ENCODE measurements at places on chromosomes 2 and 18. TPM values are rescaled to one million over a fixed set of nuclear protein-coding genes. Genes with fewer than 3 reads are reported as not detected.

DNA sequence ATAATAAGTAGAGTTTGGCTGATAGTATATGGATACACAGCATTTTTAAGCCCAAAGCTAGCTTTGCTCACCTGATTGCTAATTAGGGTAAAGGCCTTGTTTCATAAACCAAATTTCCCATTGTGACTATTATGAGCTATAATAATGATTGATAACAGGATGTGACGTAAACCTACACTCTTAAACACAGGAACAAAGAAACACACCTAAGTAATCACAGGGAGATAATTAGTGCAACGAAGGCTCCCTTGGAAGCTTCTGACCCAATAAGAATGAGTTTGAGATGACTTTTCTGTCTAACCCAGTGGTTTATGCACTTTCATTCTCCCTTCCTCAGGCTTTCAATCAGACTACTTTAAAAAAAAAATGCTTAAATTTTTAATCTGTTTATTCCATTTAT is 683.2 kb downstream of the SATB2 start:
- no peak for DNase-seq

Gene SCYGR3
- polyA plus RNA-seq, result not detected

GRCh38 chr18:21650311-21650710 is 38.2 kb downstream of the SNRPD1 start:
- no peak for DNase-seq

DNA sequence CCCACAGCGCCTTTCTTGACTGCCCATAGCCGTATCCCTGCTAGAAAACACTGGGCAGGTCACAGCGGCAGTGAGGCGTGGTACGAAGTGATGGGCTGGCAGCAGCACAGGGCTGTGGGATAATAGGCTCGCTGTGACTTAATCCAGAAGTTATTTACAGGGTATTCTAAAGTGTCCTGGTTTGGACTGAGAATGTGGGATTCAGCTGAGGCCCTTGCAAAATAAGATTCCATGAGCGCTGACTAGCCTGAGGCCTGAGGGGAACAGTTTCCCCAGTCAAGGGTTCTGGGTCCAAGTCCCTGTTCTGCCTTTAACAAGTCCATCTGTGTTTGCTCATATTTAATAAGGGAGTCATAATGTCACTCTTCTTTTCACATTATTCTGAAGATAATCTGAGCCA is 34.6 kb downstream of the SETBP1 start:
- DNase-seq, result no peak

Gene LAMA1
- 1.8 TPM for polyA plus RNA-seq

- no peak for DNase-seq
Observed at GRCh38 chr18:13758622-13759021, 32.1 kb downstream of the RNMT start.

Gene SCYGR6
- not detected for polyA plus RNA-seq

DNA sequence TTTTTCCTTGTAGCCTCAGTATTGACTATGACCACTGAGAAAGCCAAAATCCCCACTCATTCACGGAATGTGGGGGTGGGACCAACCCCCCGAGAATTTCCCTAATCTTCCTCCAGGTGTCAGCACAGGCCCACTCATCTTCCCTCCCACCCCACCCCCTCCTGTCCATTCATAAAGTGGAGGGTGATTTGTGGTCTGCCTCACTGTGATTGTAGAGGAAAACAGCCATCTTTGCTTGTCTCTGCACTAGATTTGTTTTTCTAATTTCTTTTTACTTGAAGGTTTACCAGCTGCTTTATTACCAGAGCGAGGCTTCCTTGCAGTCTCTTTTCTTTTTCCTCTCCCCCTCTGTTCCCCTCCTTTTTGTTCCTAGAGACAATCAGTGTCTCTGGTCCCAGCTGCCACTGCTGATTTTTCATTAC is 171.8 kb downstream of the ICOS start:
- DNase-seq, result no peak

Gene HPCAL1
- 48.5 TPM for polyA plus RNA-seq

- no peak for DNase-seq
Observed at GRCh38 chr2:217433522-217433921, 569.3 kb downstream of the TNS1 start.

- no peak for DNase-seq
Observed at GRCh38 chr2:220521551-220521950, 894.1 kb downstream of the SLC4A3 start.

Gene CPLX4
- polyA plus RNA-seq, result not detected

DNA sequence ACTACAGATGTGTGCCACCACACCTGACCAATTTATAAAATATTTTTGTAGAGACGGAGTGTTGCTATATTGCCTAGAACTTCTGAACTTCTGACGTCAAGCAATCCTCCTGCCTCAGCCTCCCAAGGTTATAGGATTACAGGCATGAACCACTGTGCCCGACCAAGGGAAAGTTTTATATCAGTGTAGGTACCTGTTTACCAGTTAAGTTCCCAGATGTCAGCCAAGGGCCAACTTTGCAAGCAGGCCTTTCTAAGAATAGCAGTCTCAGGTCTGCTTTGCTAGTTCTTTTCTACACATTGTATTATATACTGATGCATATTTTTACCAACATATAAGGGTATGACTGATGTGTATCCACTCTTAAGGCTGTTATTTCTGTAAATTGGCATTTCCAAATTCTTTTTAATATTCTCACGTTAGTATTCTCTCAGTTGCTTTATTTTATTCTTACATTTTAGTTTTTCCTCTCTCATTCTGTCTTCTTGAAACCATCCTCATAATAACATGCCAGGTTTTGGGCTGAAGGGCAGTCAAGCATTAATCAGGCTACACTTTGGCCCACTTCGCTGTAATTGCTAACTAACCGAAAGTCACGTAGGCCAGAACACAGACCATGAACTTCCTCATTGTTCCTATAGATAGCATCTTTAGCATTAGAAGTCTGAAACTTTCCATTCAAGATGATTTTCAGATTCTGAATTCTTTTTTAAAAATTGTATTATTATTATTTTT is 25.0 kb upstream of the CXXC1 start:
- no peak for DNase-seq

DNA sequence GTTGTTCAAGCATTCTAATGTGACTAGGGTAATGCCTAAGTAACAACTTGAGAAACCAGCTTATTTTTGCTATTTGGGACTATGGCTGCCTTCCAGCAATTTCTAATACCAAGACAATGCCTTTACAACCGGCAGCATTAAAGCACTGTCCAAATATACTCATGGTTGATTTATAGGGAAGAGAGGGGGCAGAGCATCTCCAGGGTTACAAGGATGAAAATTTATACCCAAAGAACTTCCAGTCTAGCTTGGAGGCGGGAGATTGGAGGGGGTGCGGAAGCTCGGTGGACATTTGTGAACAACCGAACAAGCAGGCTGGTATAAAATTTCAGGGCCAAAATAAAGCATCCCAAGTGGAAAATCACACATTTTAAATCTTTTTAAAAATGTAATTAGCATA is 294.9 kb upstream of the STON1 start:
- DNase-seq, result no peak

DNA sequence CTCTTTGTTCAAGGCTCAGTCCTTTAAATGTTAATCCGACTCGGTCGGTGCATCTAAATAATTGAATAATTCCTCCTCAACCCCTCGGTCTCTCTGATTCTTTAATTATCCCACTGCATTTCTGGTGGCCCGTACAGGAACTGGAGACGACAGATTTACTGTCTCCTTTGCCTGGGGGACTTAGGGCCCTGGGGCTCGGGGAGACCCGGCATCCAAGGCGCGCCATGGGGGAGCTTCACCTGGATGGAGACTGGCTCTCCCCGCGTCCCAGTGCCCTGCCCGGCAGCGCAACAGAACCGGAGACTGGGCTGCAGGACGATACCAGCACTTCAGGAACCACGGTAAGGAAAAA is 47.7 kb upstream of the SELENOI start:
- no peak for DNase-seq

DNA sequence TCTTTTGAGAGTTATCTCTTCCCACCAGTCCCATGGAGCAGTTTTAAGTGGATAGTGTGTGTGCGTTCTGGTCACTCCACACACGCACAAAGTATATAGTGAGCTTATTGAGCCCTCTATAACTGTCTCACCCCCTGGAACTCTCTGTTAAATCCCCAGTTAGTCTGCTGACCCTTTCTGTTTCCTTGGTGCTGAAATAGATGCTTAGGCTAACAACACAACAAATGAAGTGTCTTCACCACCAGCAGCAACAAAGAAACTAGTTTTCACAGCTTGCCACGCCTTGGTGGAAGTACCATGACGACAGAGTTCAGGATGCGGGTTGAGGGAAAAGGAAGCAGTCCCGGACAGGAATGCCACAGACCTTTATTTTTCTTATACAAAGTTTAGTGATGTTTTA is 203.5 kb upstream of the TMEFF2 start:
- no peak for DNase-seq

DNA sequence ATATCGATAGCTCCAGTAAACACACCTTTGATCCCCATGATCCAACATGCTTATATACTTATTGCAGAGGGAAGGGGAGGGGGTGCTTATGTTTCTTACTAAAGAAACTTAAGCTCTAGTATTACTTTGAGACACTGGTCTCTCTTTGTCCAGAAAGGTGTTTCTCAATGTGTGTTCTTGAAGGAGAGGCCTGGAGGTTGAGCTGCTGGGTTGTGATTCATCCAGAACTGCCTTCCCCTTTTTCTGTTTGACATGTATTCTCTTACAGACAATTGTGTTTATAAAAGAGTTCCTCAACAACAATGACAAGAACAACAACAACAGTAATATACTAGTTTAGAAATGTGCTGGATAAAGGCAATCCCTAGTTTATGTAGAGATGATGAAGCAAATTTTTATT is 516.0 kb upstream of the FAM98A start:
- no peak for DNase-seq

GRCh38 chr2:143486976-143487375 is 357.8 kb downstream of the ARHGAP15 start:
- no peak for DNase-seq

GRCh38 chr2:47580855-47581600 is 178.1 kb downstream of the MSH2 start:
- DNase-seq, result no peak

DNA sequence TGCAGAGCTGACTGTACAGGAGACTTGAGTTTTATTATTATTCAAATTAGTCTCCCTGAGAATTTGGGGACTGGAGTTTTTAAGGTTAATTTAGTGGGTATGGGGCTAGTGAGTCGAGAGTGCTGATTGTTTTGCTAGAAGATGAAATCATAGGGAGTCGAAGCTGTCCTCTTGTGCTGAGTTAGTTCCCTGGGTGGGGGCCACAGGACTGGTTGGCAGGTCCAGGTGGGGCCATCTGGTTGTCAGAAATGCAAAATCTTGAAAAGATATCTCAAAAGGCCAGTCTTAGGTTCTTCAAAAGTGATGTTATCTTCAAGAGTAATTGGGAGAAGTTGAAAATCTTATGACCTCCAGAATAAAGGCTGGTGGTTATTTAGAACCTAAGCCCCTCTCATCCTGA is 267.3 kb downstream of the MYCN start:
- DNase-seq, result no peak

- no peak for DNase-seq
Observed at GRCh38 chr18:26488417-26489009, 59.8 kb downstream of the KCTD1 start.

DNA sequence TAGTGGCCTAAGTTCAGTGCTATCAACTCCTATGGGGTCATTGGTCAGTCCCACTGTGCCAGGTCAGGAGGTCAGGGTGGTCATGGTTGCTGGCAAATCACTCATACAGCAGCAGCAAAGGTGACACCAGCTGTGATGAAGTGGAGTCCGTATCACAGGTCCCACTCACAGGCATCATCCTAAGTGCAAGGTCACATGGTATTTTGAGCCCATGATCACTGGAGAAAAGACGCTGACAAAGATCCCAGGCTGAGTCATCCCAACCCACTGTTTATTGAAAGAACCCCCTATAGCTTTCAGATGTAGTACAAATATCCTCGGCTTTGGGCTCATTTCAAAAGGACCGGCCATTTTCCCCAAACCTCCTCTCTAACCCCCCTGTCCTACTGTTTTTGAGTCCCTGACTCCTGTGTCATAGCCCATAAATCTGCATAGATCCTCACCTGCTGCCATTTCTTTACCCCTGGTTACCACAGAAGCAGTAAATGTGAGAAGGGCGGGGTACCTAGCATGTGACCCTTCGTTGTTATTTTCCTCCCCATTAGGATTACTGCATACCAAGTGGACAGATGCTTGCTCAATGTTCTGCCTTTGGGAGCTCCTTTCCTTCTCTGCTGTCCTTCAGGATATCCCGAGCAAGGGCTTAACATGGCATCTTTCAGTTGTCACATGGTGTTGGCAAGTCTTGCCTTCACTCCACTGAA is 107.7 kb downstream of the COL6A3 start:
- DNase-seq, result no peak

DNA sequence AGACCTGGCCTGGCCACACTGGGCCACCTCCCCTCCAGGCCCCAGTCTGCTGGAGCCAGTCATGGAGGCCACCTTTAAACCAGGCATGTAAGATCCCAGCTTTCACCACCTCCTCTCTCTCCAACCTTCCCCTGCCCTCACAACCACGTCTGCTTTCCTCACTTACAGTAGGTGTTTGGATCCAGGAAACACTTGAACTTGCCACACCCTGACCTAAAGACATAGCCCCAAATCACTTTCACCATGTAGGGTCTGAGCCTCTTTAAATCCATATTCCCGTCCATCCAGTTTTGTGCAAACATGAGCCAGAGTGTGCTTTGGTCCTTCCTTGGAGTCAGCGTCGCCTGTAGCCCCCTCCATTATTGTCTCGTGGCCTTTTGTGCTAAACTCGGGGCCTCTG is 66.8 kb downstream of the NRP2 start:
- DNase-seq, result no peak

Gene UPP2
- 0.11 TPM for polyA plus RNA-seq

DNA sequence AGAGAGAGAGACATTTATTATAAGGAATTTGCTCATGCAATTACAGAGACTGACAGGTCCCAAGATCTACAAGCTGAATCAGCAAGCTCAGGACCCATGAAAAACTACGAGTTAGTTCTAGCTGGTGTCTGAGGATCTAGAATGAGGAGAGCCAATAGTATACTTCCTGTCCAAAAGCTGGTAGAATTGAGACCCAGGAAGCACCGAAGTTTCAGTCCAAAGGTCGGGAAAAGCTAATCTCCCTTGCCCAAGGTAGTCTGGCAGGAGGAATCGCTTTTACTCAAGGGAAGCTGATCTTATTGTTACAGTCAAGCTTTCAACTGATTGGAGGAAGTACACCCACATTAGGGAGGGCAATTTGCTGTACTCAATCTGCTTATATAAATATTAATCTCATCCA is 389.6 kb downstream of the ADCYAP1 start:
- DNase-seq, result no peak

Gene IL1F10
- not detected for polyA plus RNA-seq

Gene TTC39C
- 3.5 TPM for polyA plus RNA-seq

DNA sequence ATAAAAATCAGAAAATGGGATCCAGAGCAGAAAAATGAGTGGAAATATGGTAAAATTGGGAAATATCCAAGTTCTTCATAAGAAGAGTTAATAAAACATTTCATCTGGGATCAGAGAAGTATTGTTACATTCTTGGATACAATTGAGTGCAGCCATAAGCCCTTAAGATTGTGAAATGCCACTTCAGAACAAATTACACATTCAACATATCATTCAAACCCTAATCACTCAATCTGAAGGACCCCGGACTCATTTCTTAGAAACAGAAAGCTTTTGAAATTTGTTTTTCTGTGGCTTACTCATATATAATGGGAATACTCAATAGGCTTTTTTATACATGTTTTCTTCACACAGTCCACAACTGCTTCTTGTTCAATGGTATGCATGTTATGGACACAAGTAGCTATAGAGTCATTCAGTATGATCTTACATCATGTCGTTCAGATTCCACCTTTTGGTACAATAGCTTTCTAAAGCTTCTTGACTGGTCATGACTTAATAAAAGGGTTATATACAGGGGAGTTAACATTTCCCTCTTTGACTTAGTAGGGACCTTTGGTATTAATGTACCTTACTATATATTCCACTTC is 39.9 kb downstream of the SCN7A start:
- DNase-seq, result no peak

Gene TXNDC2
- 0.05 TPM for polyA plus RNA-seq

Measured in forelimb muscle (tissue), 1 donor.